ENCODE measurements at places on chromosomes 1 and 21.

DNA sequence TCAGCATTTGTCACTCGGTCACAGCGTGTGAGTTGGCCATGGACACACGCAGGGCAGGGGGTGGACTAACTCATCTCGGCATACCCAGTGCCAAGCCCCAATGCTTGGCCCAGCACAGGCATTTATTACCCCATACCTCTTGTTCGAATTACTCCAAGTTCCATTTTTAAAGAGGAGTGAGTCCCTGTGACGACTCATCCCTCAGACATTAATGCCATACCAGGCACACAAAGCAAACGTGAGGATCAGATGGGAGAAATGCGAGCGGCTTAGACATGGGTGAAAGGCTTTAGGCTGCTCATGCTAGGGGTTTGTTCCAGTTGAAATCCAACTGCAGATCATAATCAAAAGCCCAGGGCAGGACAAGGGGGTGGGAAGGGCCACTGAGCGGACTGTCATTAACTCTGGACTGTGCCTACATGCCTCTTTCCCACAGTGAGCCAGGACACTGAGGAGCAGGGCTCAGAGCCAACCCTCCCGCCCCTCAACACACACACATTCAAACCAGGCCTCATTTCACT, 118.5 kb upstream of the NGF start:
- no peak for DNase-seq
- H3K27ac ChIP-seq, result no peak overlapping the region
- no peaks in the 10 kb centered on the region for H3K36me3 ChIP-seq
- no peaks in the 10 kb centered on the region for H3K4me1 ChIP-seq
- no peaks in the 10 kb centered on the region for H3K27me3 ChIP-seq
- H3K4me3 ChIP-seq, result no peak overlapping the region

DNA sequence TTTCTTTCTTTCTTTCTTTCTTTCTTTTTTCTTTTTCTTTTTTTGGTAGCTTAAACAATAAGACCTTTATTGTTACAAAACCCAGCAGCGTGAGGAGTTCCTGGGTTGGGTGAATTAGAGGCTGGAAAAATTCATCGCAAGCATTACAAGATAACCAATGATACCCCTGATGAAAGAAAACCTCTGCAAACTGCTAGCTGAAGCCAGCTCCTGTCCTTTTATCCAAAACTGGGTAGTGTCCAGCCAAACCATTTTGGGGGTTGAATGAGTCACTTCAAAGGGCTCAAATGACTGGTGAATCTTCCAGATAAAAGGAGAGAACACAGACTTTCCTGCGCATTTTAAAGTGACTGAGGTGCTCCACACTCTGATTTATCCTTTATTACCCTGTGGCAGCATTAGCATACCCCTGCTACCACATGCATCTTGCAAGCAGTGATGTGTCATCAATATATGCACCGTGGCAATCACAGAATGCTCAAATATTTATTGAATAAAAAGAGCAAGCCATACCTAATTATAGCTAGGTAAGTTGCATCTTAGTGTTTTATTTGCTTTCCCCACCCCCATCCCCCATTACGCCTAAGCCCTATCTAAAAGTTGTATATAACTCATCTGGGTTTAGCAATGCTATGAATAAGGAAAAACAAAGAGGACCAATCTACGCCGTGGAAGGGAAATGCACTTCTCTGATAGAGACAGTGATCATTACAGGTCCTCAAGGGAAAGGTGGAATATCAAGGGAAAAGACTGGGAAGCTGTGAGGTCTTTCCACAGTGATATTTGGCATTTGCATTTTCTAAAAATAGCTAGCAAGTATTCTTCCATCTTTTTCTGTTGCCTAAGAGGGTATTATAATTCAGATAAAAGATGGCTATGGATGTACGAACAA, 32.4 kb upstream of the CEP350 start:
- H3K27me3 ChIP-seq, result no peaks in the 10 kb centered on the region
- H3K4me3 ChIP-seq, result no peak overlapping the region
- no peaks in the 10 kb centered on the region for H3K4me1 ChIP-seq
- no peak overlapping the region for H3K27ac ChIP-seq
- DNase-seq, result no peak

DNA sequence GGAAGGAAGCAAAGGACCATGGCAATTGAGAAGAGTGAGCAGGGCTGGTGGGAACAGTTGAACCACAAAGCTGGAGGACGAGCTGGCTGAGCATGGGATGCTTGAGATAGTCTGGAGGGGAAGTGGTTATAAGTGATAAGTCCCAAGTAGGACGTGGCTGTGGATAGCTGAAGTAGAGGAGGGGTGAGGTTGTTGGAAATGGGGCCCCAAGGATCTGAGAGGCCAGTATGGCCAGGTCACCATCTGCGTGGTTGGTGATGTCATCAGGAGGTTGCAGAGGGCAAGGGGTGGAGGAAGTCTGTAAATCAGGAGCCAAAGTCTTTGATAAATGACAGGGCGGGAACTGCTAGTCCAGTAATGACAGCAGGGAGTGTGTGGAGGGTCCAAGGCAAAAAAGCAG, 11.0 kb upstream of the REN start:
- no peaks in the 10 kb centered on the region for H3K27me3 ChIP-seq
- DNase-seq, result no peak
- H3K36me3 ChIP-seq, result no peaks in the 10 kb centered on the region
- H3K27ac ChIP-seq, result no peak overlapping the region
- H3K4me3 ChIP-seq, result no peak overlapping the region

DNA sequence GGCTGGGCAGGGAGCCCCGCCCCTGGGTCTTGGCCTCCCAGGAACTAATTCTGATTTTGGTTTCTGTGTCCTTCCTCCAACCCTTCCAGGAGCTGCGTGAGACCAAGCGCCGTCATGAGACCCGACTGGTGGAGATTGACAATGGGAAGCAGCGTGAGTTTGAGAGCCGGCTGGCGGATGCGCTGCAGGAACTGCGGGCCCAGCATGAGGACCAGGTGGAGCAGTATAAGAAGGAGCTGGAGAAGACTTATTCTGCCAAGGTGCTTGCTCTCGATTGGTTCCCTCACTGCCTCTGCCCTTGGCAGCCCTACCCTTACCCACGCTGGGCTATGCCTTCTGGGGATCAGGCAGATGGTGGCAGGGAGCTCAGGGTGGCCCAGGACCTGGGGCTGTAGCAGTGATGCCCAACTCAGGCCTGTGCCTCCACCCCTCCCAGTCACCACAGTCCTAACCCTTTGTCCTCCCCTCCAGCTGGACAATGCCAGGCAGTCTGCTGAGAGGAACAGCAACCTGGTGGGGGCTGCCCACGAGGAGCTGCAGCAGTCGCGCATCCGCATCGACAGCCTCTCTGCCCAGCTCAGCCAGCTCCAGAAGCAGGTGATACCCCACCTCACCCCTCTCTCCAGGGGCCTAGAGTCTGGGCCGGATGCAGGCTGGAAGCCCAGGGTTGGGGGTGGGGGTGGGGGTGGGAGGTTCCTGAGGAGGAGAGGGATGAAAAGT, 18.5 kb upstream of the SEMA4A start:
- H3K4me3 ChIP-seq, result no peak overlapping the region
- no peaks in the 10 kb centered on the region for H3K36me3 ChIP-seq
- DNase-seq, result no peak
- peaks cover 3% of the 10 kb centered on the region for H3K4me1 ChIP-seq
- H3K27ac ChIP-seq, result no peak overlapping the region

- no peaks in the 10 kb centered on the region for H3K27me3 ChIP-seq
- H3K4me1 ChIP-seq, result no peaks in the 10 kb centered on the region
- H3K27ac ChIP-seq, result peak overlapping the region; percentile 6
- H3K36me3 ChIP-seq, result peaks cover 55% of the 10 kb centered on the region
- H3K4me3 ChIP-seq, result no peak overlapping the region
These were observed 23.0 kb downstream of the TMEM63A start for GRCh38 chr1:225859151-225859550.

- no peaks in the 10 kb centered on the region for H3K4me1 ChIP-seq
- H3K27me3 ChIP-seq, result no peaks in the 10 kb centered on the region
- no peak overlapping the region for H3K27ac ChIP-seq
- DNase-seq, result no peak
- no peak overlapping the region for H3K4me3 ChIP-seq
These were observed 287.9 kb downstream of the PLPP3 start for GRCh38 chr1:56291374-56291919.

- H3K4me1 ChIP-seq, result peaks cover 7% of the 10 kb centered on the region
- H3K4me3 ChIP-seq, result no peak overlapping the region
- H3K27me3 ChIP-seq, result no peaks in the 10 kb centered on the region
- DNase-seq, result no peak
- H3K36me3 ChIP-seq, result no peaks in the 10 kb centered on the region
These were observed 23.4 kb downstream of the DMAP1 start for GRCh38 chr1:44236490-44237272.

DNA sequence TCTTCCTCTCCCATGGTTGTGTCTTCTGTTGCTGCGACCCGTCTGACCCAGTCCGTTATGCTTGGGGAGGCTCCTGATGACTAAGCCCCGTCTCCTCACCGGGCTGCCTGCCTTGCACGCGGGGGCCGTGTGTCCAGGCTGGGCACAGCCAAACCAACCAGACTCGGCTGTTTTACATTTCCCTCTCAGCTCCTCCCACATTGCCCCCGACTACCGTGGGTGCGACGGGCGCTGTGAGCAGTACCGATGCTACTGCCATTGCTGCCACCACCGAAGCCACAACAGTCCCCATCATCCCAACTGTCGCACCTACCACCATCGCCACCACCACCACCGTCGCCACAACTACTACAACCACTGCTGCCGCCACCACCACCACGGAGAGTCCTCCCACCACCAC, 46.0 kb upstream of the CNTN2 start:
- H3K27me3 ChIP-seq, result no peaks in the 10 kb centered on the region
- no peak overlapping the region for H3K4me3 ChIP-seq
- H3K27ac ChIP-seq, result no peak overlapping the region
- DNase-seq, result no peak

DNA sequence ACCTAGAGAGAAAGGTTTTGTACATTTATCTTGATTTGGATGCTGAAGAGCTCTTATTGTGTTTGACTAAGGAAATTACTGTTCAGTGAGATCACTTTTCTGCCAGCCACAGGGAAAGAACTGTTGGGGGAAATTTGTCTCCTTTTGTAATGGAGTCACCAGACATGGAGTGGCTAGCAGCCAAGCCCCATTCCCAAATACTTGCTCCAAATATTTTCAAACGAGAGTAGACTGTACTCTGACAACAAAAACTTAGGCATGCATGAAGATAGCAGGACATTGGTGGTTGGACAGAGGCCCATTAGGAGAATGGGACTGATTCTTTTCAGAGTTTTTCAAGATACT, 21.1 kb downstream of the IPO9 start:
- H3K27me3 ChIP-seq, result no peaks in the 10 kb centered on the region
- no peak for DNase-seq
- H3K4me1 ChIP-seq, result no peaks in the 10 kb centered on the region
- H3K27ac ChIP-seq, result no peak overlapping the region
- H3K36me3 ChIP-seq, result peaks cover 16% of the 10 kb centered on the region
- no peak overlapping the region for H3K4me3 ChIP-seq

- H3K4me3 ChIP-seq, result no peak overlapping the region
- no peak overlapping the region for H3K27ac ChIP-seq
- no peaks in the 10 kb centered on the region for H3K4me1 ChIP-seq
These were observed 80.3 kb downstream of the GLIS1 start for GRCh38 chr1:53658489-53659230.

DNA sequence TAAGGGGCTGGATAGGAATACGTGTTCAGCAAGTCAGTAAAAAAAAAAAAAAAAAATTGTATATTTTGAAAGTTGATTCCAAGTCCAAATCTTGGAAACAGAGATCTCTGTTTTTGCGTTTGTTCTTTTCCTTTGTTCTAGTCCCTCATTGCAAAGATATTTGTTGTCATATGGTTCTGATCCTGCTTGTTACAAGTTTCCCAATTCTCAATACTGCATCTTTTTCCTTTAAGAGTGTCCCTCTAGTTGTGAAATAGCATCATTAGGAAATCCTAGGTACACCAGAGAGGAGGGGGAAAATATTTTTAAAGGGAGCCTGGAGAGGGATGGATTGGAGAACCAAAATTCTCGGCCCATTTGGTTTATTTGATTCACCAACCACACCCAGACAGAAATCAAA, 152.2 kb upstream of the C1orf105 start:
- H3K27ac ChIP-seq, result no peak overlapping the region
- DNase-seq, result no peak
- no peak overlapping the region for H3K4me3 ChIP-seq
- H3K36me3 ChIP-seq, result no peaks in the 10 kb centered on the region
- no peaks in the 10 kb centered on the region for H3K4me1 ChIP-seq
- no peaks in the 10 kb centered on the region for H3K27me3 ChIP-seq

GRCh38 chr1:179774566-179774965, 31.5 kb downstream of the FAM163A start:
- no peaks in the 10 kb centered on the region for H3K27me3 ChIP-seq
- DNase-seq, result no peak
- no peak overlapping the region for H3K4me3 ChIP-seq
- H3K36me3 ChIP-seq, result no peaks in the 10 kb centered on the region
- no peak overlapping the region for H3K27ac ChIP-seq
- H3K4me1 ChIP-seq, result no peaks in the 10 kb centered on the region

- no peaks in the 10 kb centered on the region for H3K27me3 ChIP-seq
- H3K4me1 ChIP-seq, result no peaks in the 10 kb centered on the region
These were observed 18.5 kb downstream of the SLC16A1 start for GRCh38 chr1:112937495-112937894.

DNA sequence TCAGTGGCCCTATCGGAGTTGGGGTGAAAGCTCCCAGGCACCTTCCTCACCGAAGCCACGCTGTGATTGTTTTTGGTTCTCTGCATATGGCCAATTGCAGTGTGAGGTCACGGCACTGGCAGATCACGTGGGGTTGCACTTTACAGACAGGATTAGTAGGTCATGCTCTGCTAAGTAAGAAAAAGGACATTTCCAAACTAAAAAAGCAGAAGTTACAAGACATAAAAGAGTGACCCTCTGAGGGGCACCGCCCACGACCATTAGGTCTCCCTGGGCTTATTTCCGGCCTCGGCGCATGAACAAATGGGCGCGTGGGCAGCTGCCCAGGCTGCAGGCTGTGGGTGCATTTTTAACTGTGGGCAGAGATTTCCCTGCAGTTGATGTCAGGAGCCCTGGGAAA, 2.0 kb downstream of the CAPN9 start:
- H3K4me3 ChIP-seq, result no peak overlapping the region
- H3K36me3 ChIP-seq, result no peaks in the 10 kb centered on the region
- no peaks in the 10 kb centered on the region for H3K27me3 ChIP-seq
- DNase-seq, result no peak
- H3K27ac ChIP-seq, result no peak overlapping the region

DNA sequence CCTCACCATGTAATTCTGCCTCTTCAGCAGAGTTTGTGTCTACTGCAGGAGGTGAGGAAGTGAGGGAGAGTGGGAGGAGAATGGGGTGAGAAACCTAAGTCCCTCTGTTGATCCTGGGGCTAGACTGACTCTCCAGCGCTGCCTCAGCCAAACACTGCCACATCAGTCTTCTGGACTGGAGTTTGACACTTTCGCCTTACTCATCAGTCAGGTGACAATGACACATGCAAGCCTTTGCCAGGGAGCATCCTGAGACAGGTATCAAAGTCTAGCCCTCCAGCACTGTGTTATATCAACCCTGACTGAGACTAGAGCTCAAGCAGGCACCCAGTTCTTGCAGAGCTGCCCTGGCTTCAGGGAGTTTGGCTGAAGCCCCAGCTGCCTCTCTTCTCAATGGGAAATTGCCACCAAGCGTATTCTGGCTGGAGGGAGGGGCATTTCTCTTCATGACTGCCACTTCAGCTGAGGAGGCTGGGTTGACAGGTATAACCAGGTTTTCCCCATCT, 33.3 kb upstream of the SUCO start:
- H3K27me3 ChIP-seq, result no peaks in the 10 kb centered on the region
- H3K27ac ChIP-seq, result no peak overlapping the region
- no peaks in the 10 kb centered on the region for H3K36me3 ChIP-seq
- no peaks in the 10 kb centered on the region for H3K4me1 ChIP-seq
- no peak overlapping the region for H3K4me3 ChIP-seq

GRCh38 chr1:33284049-33284448, 27.8 kb downstream of the ZNF362 start:
- no peaks in the 10 kb centered on the region for H3K4me1 ChIP-seq
- no peak for DNase-seq
- H3K27ac ChIP-seq, result no peak overlapping the region

Data from naive thymus-derived CD4-positive, alpha-beta T cell (primary cell).